ENCODE measurements at places on chromosomes 12 and 14.

- DNase-seq: no peak
Measured at GRCh38 chr12:22083167-22083566, 37.1 kb downstream of the CMAS start.

GRCh38 chr14:60196291-60196690 is 31.1 kb upstream of the DHRS7 start:
- no peak for DNase-seq

- DNase-seq: no peak
Measured at GRCh38 chr12:3933074-3933818, 60.0 kb upstream of the PARP11 start.

GRCh38 chr14:34122081-34122480 is 171.2 kb upstream of the EGLN3 start:
- DNase-seq: no peak

DNA sequence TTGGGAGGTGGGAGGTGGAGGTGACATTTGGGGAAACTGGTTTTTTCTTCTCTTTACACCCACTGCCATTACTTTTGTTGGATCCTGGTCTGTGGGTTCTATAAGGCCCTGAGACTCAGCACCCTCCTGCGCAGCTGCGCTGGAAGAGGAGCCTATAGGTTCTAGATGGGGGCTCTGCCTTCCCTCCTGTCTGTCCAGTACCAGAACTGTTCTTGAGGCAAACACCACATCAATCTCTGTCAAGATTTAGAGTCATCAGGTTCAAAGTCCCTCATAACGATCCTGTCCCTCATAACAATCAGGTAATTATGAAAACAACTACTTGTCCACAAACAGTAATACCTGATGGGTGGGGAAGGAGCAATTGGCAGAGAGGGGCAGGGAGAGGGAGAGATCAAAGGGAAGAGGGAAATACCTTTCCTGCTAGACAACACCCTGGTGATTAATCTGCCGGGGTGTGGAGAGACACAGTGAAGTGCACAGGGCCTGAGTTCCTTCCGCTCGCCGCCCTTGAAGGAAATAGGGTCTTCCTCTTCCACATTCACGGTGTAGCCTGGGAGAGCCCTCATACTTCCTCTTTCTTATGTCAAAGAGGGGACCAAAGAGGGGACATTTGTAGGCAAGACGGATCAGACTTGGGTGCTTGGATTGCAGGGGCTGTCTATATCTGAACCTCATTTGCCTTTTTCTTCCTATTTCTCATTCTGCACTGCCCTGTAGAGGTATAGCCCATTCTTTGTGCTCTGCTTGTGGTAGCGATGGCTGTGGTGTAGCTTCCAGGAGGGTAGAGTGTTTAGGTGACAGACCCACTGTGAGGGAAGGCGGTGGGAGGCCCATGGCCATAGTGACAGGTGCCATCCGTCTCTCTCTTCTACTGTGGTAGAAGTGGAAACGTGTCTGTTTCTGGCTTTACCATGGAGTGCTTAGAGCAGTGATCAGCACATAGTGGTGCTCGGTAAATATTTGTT is 12.6 kb downstream of the GPRC5A start:
- DNase-seq: no peak

DNA sequence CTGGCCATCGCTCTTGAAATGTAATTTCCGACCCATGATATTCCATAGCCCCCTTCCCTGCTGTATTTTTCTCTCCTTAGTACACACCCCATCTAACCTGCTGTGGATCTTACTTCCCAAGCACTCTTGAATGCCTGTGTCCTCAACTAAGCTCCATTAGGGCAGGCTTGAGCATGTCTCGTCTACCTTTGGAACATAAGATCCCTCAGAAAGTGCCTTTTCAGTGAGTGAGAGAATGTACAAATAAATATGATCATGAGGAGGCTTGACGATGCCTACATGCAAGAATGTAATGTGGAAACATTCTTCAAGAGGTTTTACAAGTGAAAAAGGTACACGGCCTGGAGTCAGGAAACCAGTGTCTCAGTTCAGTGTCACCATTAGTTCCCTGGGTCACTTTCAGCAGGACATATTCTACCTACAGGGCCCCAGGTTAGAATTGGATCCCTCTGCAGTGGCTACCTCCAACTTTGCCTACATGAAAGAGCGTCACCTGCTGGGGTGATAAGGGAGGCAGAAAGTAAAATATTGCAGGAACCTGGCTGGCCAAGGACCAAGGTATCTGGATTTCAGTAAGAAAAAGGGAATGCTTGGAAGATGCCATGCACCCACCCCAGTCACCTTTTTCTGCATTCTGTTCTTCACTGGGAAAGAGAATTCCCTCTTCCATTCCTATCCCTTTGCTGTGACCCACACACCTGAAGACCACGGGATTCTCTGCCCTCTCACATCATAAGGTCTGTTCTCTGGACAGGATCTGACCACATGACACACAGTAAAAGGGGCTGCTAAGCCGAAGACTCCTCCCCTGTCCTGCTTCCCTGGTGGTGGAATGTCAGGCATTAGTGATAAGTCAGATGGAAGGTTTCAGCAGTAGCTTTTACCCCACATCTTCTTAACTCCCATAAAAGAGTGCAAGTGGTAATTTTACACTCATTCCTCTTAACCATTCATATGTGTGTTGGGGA is 24.6 kb upstream of the SERPINA1 start:
- no peak for DNase-seq

GRCh38 chr12:94265539-94265938 is 117.2 kb downstream of the PLXNC1 start:
- no peak for DNase-seq

DNA sequence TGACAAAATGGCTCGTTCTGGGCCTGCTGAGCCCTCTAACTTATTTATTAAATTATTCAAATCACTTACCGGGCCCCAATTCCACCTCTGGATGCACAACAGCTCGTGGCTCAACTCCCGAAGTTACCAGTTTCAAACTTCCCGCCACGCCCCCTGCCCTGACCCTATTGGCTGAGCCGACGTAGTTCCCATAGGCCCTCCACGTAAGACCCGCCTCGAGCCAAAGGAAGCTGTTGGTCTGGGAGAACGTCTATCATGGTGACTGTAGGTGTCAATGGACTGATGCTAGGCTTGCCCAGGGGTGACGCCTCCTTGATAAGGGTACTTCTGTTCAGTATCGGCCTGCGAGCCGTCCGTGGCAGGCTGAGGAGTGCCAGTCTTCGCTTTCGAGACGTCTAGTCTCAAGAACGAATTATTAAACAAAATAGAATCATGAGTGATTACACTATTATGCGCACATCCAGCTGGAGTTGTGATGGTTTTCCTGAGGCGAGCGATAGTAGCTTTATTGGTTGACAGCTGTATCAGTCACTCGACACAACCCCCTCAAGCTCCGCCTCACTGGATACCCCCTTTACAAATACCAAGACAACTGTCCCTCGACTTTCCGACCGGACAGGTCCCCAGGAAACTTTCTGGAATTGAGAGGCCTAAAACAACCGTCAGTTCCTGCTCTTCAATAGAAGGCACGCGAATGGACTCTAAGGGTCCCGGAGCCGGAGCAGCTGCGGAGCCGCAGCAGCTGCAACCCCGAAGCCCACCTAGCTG is at the start of gene CDCA3:
Gene CDCA3 (minus strand): TSS at position 134 of the 768 bp plus-strand sequence. CDS start 334 bp downstream, outside the sequence.
- peak; percentile 88 for DNase-seq

- no peak for DNase-seq
Measured at GRCh38 chr12:22121224-22121623, 75.2 kb downstream of the CMAS start.

GRCh38 chr12:988646-989045 is 2.4 kb upstream of the ERC1 start:
- no peak for DNase-seq

DNA sequence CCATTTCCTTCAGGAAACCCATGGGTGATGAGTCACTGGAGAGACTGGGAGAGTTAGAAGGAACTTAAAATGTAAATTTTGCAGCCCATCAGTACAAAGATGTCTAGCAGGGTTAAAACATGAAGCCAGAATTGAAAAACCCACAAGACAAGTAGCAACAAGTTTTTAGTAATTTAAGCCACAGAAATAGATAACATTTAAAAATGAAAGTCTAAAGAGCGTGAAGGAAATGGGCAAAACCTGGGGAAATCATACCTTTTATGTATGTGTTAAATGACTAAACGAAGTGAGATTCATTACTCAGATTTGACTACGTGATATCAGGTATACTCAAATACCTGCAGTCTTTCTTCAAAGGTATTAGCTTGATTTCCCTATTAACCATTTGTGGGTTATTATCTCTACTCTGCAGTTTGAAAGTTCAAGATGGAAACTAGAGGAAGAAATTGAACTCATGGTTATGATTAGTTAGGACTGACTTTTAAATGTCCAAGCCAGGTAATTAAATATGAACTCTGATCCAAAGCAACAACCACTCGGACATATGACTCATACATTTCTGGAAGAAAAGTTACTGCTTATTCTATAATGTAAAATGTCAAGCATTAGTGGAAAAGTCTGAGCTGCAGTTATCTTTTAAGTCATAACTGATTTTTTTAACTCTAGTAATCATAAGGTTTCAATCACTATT is 84.1 kb downstream of the ITPR2 start:
- DNase-seq: no peak

DNA sequence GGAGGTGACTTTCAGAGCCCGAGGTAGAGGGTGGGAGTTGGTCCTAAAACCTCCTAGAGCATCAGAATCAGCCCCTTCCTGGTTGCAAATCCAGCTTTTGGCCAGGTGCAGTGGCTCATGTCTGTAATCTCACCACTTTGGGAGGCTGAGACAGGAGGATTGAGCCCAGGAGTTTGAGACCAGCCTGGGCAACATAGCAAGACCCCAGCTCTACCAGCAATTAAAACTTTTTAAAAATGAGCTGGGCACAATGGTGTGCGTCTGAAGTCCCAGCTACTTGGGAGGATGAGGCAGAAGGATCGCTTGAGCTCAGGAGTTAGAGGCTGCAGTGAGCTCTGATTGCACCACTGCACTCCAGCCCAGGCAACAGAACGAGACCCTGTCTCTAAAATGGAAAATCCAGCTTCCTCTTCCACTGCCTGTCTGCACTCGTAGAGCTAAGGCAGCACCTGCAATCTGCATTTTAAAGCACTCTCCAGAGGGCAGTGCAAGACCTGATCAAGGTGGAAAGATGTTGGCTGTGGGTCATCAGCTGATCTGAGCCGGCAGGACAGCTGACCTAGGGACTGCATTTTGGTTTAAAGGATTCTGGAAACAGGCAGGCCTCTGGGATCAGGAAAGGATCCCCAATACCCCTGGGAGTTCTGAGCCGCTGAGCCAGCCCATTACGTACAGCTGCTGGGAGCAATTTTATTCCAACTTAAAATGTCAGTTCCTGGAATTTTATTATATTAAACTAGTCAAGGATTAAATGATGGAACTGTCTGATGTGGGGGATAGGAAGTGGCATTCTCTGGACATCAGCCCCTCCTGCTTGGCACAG is 1.8 kb upstream of the TESC start:
- DNase-seq: no peak

GRCh38 chr12:30286345-30286926 is 409.2 kb downstream of the IPO8 start:
- peak; percentile 22 for DNase-seq

GRCh38 chr12:21828779-21829178 is 54.3 kb upstream of the KCNJ8 start:
- no peak for DNase-seq

- DNase-seq: no peak
Measured at GRCh38 chr12:2309647-2310046, 256.9 kb downstream of the CACNA1C start.

- DNase-seq: no peak
Measured at GRCh38 chr12:93009533-93009932, 80.4 kb upstream of the EEA1 start.

DNA sequence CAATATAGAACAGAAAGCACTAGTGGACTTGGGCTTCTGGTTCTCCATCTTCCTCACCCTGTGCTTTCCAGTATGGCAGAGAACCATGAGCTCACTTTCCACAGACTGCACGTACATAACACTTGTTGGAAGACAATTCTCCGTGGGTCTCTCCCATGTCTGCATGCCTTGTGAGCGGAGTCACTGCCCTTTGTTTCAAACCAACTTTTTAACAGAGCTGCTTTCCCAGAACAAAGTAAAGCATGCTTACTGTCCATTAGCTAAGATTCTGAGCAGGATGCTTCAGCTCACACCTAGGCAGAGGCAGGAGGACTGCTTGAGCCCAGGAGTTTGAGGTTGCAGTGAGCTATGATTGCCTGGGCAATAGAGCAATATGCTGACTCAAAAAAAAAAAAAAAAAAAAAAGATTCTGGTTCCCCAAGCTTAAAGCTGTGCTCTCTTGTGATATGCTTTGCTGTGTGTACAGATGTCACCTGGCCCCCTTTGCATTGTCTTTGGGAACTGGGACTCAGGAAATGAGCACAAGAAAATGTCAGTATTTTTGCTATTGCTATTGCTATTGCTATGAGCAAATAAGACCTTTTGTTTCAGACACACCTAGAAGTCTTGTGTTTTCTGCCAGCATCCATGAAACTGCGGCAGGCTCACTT is 54.6 kb upstream of the PTGR2 start:
- no peak for DNase-seq

DNA sequence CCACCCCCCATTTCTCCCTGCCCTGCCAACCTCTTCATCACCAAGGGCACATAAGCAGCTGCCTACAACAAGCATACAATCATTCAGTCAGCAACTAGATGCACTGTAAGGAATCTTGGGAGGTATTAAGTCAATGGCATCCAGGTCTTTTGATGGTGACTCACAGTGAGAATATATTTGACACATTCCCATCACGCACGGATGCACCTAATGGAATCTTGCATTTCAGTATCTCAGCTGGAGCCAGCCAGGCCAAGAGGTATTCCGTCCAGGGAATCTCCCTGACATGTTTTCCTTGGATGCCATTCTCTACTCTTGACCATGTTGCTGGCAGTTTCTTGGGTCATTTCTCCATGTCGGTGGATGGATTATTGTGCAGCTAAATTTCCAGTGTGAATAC is 73.9 kb upstream of the CAPRIN2 start:
- no peak for DNase-seq

- no peak for DNase-seq
Measured at GRCh38 chr12:14402697-14403096, 37.2 kb downstream of the ATF7IP start.

DNA sequence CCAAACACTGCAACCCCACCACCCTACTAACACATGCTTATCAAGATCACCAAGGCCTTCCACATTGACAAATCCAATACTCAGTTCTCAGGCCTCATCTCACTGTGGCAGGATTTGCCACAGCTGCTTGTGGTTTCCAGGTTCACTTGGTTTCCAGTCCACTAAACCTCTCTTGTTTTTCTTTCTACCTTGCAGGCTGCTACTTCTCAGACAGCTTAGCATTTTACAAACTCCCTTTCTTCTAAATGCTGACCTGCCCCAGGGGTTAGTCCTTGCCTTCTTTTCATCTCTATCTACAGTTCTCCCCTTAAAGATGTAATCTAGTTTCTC is 84.1 kb downstream of the BCAT1 start:
- no peak for DNase-seq

DNA sequence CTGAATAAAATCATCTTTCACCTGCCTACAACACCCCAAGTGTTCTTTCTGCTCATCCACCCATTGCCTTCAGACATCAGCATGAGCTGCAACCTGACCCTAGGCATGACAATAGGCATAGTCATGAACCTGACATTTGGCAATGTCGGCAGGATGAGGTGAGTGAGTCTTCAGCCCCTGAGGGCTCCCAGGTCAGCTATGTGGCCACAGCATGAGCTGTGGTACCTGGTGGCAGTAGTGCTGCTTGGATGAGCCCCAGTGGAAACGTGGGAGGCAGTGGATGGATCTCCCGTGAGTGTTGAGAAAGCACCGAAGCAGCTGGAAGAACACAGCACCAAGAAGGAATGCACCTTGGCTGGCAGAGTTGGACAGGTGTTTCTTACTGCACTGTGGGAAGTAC is 334.8 kb upstream of the FAR2 start:
- no peak for DNase-seq

- no peak for DNase-seq
Measured at GRCh38 chr14:23252420-23253333, 14.9 kb downstream of the RNF212B start.
